ENCODE measurements at places on chromosomes 3 and 15.

DNA sequence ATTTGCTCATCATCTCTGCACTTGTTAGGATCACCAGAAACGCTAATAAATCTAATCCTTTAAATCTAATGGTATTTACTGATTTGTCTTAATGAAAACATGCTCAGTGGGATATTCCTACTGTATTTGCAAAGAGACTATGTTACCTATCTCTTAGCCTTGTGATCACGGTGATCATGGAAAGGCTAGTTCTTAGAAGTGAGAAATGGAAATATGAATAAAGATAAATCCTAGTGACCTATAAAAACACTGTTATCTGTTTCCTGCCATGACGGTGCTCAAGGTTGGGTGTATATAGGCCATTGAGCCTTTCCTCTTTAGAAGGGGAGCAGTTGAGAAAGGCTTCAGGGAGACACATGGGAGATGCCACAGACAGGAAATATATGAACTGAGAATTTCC, 116.3 kb downstream of the THRB start:
- DNase-seq: no peak

GRCh38 chr3:108946292-108947285, 7.1 kb downstream of the GUCA1C start:
- DNase-seq: no peak

- DNase-seq: no peak
Measured at GRCh38 chr15:62533687-62534086, 368.6 kb upstream of the C2CD4B start.

DNA sequence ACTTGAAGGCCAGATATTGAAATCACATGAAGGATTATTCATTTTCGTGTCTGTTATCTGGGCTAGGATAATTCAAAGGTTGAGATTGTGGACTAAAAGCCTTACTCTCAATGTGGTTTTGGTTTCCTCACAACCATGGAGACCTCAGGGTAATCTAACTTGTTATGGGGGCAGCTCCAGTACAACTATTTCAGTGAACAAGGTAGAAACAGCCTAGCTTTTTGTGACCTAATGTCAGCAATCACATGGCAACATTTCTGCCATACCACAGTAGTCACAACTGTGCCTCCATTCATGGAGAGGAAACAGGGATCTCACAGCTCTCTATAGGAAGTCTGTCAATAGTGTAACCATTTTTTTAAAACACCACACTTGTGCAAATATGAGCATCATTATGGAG, 62.4 kb upstream of the RARB start:
- no peak for DNase-seq

- no peak for DNase-seq
Measured at GRCh38 chr3:63331520-63331919, 53.4 kb downstream of the SYNPR start.

GRCh38 chr15:93986400-93986984, 244.9 kb upstream of the MCTP2 start:
- DNase-seq: no peak

DNA sequence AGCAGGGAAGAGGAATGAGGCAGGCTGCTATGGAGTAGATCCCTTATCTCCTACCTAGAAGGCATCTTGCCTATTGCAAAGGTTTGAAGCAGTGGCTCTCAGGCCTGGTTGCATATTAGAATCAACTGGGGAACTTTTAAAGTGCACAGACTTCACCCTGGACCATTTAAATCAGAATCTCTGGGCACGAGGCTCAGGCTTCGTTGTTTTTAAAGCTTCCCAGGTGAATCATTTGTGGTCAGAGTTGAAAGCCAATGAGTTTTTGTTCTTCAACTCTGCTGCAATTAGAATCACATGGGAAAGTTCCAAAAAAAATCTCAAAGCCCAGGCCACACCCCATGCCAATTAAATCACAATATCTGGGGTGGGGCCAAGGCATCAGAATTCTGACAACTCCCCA, 773.1 kb downstream of the AGBL1 start:
- no peak for DNase-seq

GRCh38 chr15:68307131-68307928, 29.8 kb downstream of the FEM1B start:
- DNase-seq: no peak

Data from stimulated activated CD4-positive, alpha-beta T cell treated with anti-CD3 and anti-CD28 coated beads, Interleukin-1b, Interleukin-23, amount 100 ng/mL, for 1 hour (primary cell).